ENCODE measurements at places on chromosomes 6 and 20. TPM values are rescaled to one million over a fixed set of nuclear protein-coding genes. Genes with fewer than 3 reads are reported as not detected.
A peak's percentile ranks its signal among the peaks of the same experiment; 100 is the strongest.

DNA sequence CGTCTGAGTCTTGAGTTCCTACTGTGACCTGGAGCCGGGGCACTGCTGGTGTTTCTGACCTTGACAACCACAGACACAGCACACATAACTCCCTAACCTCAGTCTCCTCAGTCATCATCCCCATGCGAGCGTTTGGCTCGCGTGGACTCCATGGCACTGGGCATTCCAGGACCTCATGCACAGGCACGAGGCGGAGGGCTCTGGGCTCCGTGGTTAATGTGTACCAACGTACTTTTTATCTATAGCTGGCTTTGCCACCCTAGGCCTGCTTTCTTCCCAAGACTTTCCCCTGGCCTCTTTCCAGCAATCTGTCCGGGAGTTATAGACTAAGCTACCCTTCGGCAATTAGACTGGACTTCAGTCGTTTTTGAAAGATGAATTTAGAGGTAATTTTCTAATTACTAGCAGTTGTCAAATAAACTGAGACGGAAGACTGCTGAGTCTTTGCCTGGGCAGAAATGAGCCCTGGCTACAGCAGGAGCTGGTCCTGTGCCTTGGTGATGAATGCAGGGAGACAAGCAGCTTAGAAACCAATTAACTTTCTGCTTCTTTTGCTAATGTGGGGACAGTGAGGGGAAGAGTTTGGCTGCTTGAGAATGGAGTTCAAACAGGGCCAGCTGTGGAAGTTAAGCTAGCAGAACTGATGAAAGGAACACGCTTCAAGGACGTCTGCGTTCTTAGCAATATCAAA lies 16.1 kb upstream of the CTCFL start:
- no peak overlapping the region for H3K27ac ChIP-seq
- H3K4me1 ChIP-seq, result no peaks in the 10 kb centered on the region
- H3K27me3 ChIP-seq, result no peaks in the 10 kb centered on the region
- H3K4me3 ChIP-seq, result no peak overlapping the region

DNA sequence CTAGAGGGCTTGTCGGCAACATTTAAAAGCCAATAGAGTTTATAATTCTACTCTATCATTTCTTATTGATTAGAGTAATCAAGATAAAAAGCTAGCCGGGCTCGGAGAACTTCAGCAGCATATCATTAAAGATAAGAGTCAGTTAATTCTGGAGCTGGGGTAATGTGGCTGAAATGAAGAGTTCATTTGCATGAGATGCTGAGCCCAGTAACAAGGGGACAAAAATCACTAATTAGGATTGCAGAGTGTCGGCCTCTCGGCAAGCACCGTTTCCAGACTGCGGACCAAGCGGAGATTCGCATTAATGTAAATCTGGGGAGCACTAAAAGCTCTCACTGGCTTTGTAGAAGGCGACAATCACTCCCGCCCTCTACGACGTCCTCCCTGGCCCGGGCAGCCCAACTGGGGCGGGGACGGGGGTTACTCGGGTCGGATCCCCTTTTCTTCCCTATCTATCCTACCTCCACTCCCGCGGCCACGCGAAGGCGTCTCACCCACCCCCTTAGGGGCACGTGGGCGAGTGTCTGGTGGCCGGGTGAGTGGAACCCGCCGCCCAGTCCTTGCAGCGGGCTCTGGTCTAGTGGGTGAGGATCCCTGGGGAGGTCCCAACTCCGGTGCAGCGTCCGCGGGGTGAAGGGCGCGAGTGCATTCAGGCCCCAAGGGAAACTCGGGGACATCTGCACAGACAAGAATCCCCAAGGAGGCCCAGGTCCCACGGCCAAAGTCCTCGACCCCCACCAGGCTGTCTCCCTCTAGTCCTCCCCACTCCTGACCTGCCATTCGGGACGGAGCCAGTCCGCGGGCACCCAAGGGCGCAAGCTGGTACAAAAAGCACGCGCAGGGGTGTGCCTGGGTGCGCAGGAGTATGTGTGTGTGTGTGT lies 42.2 kb upstream of the OSTM1 start:
- DNase-seq, result peak; percentile 36
- H3K27me3 ChIP-seq, result peaks cover 85% of the 10 kb centered on the region
- peak overlapping the region; percentile 35 for H3K4me3 ChIP-seq
- no peak overlapping the region for H3K27ac ChIP-seq

The TBXT gene
- total RNA-seq, result 0.31 TPM

DNA sequence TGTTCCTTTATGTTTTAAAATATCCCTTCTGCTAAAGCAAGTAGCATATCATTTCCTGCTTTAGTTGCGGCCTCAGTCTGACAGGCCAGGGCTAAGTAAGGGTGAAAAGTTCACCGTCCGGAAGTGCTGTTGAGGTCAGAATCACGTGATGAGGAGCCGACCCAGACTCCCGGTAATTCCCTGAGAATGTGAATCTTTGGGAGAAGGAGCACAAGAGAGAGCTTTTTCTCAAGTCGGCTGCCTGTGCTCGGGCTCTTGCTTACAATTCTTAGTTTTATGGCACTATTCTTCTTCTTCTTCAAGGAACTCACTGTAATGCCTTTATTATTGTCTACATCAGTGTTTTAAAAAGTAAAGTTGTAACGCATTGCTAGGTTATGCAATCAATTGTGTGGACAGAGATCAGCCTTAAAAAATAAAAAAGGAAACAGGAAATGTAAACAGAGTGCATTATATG lies 309.3 kb downstream of the PRL start:
- no peak for DNase-seq
- no peak overlapping the region for H3K4me3 ChIP-seq
- H3K27ac ChIP-seq, result no peak overlapping the region
- no peaks in the 10 kb centered on the region for H3K27me3 ChIP-seq
- H3K4me1 ChIP-seq, result 0 out of 2 replicates have a peak, but pooled peaks cover 3% of the 10 kb centered on the region

DNA sequence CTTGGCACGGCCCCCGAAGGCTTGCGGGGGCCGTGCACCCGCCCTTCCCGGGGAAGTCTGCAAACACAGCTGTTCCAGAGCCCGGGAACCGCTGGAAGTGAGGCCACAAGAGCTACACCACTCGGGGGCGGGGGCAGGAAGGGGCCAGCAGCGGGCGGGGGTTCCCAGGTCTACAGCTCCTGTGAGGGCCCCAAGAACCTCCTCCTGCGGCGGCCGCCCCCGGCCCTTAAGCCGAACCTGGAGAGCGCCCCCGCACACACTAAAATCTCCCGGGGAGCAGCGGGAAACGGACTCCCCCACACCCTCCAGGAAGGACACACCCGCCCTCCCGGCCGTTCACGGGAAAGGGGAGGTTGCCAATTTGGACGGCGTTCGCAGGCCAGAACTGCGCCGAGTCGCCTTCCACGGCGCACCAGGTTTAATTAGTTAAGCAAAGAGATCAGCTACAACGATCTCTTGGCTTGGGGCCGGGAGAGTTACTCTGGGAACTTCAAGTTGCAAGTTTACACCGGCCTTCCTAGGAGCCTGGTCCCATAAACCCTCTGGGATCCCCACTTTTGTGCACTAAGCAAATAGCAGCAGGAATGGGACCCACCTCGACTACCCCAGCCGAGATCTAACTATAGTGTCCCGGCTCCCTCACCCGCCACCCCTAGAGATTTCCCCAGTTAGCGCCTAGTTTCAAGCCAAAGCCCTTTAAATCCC lies 1.7 kb downstream of the JAG1 start:
- H3K27me3 ChIP-seq, result no peaks in the 10 kb centered on the region
- peaks cover 12% of the 10 kb centered on the region for H3K4me1 ChIP-seq
- DNase-seq, result peak; percentile 56
- H3K27ac ChIP-seq, result no peak overlapping the region
- peaks cover 8% of the 10 kb centered on the region for H3K36me3 ChIP-seq

DNA sequence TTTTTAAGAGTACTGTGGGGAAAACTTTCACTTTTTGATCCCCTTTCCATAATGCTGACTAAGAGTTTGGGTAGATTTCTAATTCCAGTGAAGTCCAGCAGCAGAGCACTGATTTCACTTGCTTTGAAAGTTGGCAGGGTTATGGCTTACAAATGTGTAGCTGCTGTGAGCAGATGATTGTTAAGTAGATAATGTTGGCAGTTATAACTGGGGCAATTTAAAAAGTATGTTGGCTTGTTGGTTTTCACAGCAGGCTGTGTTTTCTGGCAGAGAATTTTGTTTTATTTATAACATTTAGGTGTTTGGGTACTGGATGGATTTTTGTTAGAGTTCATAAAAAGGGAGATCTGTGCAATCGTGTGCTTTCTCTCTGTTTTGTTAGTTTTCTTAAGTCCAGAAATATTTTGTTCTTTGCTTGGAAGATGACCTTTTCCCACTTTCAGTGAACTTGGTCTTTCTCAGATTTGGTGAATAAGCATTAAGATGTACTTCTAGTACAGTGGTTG lies 31.4 kb downstream of the AFDN start:
- no peak overlapping the region for H3K27ac ChIP-seq
- H3K27me3 ChIP-seq, result no peaks in the 10 kb centered on the region
- no peaks in the 10 kb centered on the region for H3K36me3 ChIP-seq
- DNase-seq, result no peak
- no peak overlapping the region for H3K4me3 ChIP-seq

- H3K27ac ChIP-seq, result no peak overlapping the region
- H3K4me3 ChIP-seq, result no peak overlapping the region
- no peaks in the 10 kb centered on the region for H3K4me1 ChIP-seq
- H3K36me3 ChIP-seq, result no peaks in the 10 kb centered on the region
Measured at GRCh38 chr6:95658886-95659285, 81.6 kb downstream of the MANEA start.

- H3K27ac ChIP-seq, result no peak overlapping the region
- no peak overlapping the region for H3K4me3 ChIP-seq
- no peaks in the 10 kb centered on the region for H3K4me1 ChIP-seq
- no peak for DNase-seq
Measured at GRCh38 chr20:1888796-1889463, 6.3 kb upstream of the SIRPA start.

DNA sequence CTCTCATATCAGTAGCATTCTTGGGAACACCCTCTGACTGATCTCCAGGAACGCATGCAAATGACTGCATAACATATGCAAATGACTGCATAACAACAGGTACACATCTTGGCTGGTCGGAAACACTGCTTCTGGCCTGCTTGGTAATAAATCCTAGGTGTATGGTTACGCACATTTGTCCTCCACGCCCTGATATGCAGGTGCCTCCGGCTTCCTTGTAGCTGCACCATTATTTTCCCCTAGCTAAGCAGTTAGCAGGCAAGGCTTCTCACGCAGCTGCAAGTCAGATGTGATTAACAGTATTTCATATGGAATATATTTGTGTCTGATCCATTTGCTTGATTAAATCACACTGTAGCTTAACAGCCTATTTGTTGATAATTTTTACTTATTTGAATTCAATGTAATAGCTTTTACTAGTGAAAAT lies 5.9 kb downstream of the RPS6KA2 start:
- peaks cover 4% of the 10 kb centered on the region for H3K4me1 ChIP-seq
- peaks cover 15% of the 10 kb centered on the region for H3K36me3 ChIP-seq
- peak; percentile 59 for DNase-seq
- H3K4me3 ChIP-seq, result no peak overlapping the region

The PBOV1 gene
- total RNA-seq, result not detected
